C1 segment of cervical spinal cord (tissue), 14 donors: ENCODE measurements at places on chromosomes 5 and 9.

GRCh38 chr5:65268525-65268924 lies 213.2 kb downstream of the ADAMTS6 start:
- DNase-seq = no peak

- peak; percentile 60 for DNase-seq
These were observed 560 bp upstream of the NDUFS6 start for GRCh38 chr5:1800472-1801221.

- no peak for DNase-seq
These were observed 11.1 kb downstream of the VAV2 start for GRCh38 chr9:133980864-133981588.

DNA sequence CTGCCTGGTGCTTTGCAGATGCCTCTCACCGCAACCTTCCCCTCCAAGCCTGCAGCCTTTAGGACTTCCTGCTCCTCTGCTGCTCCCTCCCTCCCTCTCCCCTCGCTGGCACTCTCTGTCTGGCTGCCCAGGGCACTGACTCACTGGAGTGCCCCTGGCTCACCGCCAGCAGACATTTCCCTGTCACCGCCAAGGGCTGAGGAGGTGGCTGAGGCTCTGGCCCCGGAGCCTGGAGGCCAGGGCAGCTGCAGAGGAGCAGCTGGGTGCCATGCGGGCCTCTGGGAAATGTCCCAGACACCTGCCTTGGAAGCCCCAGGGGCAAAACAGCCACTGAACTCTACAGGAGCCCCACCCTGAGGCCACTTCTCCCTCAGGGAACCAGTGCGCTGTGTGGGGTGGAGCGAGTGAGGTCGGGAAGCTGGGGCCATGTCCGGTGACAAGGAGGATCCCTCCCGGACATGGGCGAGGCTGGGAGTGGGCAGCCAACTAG lies 53.4 kb downstream of the TENT4A start:
- peak; percentile 65 for DNase-seq

GRCh38 chr5:79464695-79465332 lies 49.1 kb downstream of the HOMER1 start:
- DNase-seq = no peak
